ENCODE measurements at places on chromosomes 11 and 22. TPM values are rescaled to one million over a fixed set of nuclear protein-coding genes. Genes with fewer than 3 reads are reported as not detected.

- no peak overlapping the region for H3K27ac ChIP-seq
- no peaks in the 10 kb centered on the region for H3K36me3 ChIP-seq
- H3K27me3 ChIP-seq = no peaks in the 10 kb centered on the region
- H3K4me3 ChIP-seq = no peak overlapping the region
- H3K4me1 ChIP-seq = no peaks in the 10 kb centered on the region
Measured at GRCh38 chr11:59254286-59254685, 41.6 kb upstream of the MPEG1 start.

DNA sequence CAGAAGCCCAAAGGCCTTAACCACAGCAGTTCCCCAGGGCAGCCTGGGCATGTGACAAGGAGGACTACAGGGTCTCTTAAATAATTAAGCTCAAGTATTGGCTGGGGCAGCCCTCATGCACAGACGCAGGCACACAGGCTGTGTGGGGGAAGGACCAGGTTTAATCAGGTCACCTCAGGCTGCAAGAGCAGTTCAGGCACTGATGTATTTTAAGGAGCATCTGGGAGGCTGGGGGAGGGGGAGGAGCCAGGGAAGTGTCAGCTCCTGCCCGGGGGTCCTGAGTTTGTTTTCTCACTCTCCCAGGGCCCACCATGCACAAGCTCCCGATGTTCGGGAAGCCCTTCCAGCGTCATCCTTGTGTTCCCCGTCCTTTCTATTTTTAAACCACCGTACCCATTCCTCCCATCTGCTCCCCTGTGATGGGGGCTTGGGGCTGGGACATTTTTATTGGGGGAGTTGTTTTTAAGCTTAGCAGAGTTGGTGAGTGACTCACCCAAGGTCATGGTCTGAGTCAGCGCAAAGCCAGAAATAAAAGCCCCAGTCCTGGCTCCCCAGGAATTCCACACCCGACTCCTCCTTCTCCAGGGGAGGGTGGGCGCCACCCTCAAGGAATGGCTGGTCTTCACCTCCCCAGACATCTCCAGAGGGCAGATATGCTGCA, 2.4 kb downstream of the CSDC2 start:
- H3K4me1 ChIP-seq = no peaks in the 10 kb centered on the region
- no peaks in the 10 kb centered on the region for H3K36me3 ChIP-seq
- no peaks in the 10 kb centered on the region for H3K27me3 ChIP-seq
- peak overlapping the region; percentile 60 for H3K4me3 ChIP-seq

GRCh38 chr22:27985323-27986275, 66.5 kb upstream of the PITPNB start:
- DNase-seq = no peak
- no peak overlapping the region for H3K4me3 ChIP-seq
- H3K27me3 ChIP-seq = no peaks in the 10 kb centered on the region
- H3K27ac ChIP-seq = no peak overlapping the region
- no peaks in the 10 kb centered on the region for H3K4me1 ChIP-seq

DNA sequence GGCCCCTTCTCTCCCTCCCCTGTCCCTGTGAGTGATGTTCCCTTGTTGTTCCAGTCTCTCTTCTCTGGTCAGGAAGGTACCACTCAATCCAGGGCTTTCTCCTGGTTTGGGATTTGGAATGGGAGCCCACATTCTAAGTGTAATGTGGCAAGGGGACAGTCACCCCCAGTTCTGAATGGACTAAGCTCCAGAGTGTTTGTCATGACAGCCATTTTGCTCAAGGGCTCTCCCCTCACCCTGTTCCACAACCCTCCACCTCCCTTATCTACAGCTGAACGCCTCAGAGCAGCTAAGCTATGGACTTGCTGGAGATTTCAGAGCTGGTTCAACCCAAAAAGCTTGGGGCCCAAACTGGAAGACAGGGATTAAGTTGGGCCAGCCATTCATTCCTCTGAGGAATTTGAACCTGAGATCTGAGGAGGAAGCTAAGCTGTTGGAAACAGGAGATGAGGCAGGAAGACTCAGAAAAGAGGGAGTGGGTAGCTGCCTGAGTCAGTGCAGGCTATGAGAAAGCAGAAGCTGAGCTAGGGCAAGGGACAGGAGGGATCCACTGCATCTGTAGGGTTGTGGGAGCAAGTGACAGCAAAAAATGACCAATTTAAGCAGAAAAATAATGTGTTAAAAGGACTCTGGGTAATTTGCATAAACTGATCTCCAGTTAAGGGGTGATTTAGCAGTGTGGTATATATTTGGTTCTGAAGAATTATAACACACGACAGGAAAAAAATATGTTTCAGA, 22.9 kb upstream of the FCHSD2 start:
- H3K4me3 ChIP-seq = no peak overlapping the region
- no peak overlapping the region for H3K27ac ChIP-seq
- H3K36me3 ChIP-seq = no peaks in the 10 kb centered on the region
- DNase-seq = no peak
- H3K27me3 ChIP-seq = no peaks in the 10 kb centered on the region

DNA sequence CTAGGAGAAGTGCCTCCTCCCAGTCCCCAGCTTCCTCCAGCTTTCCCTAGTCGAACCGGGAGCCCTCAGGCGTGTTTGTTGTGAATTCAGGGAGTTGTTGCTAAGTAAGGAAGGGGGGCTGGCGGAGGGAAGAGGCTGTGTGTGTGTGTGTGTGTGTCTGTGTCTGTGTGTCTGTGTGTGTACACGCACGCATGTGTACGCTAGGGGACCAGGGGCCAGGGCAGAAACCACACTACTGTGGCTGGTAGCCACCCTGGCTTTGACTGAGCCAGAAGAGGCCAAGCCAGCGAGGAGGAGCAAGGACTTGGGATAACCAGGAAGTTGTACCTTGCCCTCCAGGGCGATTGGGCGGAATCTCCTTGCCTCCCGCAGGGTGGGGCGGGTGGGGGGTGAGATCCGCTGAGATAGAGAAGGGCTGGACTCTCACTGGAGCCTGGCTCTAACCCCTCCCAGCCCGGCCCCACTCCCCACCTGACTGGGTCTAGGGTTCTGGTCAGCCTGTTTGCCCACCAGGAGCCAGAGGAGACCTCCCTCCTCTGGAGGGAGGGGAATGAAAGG, 7.5 kb downstream of the BCL9L start:
- peak; percentile 87 for DNase-seq
- H3K4me3 ChIP-seq = peak overlapping the region; percentile 22
- H3K4me1 ChIP-seq = peaks cover 26% of the 10 kb centered on the region
- H3K27me3 ChIP-seq = no peaks in the 10 kb centered on the region

Gene FDXACB1
- total RNA-seq = 7.4 TPM

Gene TMEM191B
- not detected for total RNA-seq

Gene ADM2
- total RNA-seq = 0.14 TPM

DNA sequence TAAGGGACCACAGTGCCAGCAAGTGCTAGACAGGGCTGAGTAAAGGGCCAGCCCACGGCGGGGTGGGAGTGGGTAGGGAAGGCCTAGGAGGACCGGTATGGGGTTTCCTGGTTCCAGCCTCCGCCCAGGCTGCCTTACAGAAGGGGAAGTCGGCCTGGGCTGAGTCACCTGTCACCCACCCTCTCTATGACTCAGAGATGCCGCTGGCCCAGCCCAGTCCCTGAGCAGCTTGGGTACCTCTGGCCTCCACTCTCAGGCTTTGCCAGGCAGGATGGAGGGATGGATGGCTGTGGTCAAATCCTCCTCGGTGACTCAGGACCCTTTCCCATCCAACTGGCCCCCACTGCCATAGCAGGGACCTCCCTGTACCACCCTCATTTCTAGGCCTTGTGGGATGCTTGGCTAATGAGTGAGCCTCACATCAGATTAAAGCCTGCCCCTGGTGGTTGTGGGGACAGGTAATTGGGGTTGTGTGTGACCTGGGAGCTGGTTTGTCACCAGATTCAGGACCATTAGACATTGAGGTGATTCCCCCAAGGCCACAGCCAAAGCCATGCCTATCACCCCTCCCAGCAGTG, 13.9 kb downstream of the SLC35E4 start:
- H3K4me3 ChIP-seq = no peak overlapping the region
- H3K36me3 ChIP-seq = no peaks in the 10 kb centered on the region
- no peak overlapping the region for H3K27ac ChIP-seq
- no peaks in the 10 kb centered on the region for H3K27me3 ChIP-seq
- peak; percentile 25 for DNase-seq

GRCh38 chr11:73216465-73216864, 1.6 kb upstream of the P2RY2 start:
- H3K4me1 ChIP-seq = peaks cover 11% of the 10 kb centered on the region
- no peaks in the 10 kb centered on the region for H3K36me3 ChIP-seq
- no peak overlapping the region for H3K27ac ChIP-seq
- no peak overlapping the region for H3K4me3 ChIP-seq

Gene OR10D3
- total RNA-seq = not detected

- no peak for DNase-seq
- H3K36me3 ChIP-seq = no peaks in the 10 kb centered on the region
- H3K4me1 ChIP-seq = no peaks in the 10 kb centered on the region
- no peak overlapping the region for H3K4me3 ChIP-seq
- H3K27ac ChIP-seq = no peak overlapping the region
- H3K27me3 ChIP-seq = no peaks in the 10 kb centered on the region
Measured at GRCh38 chr11:130295657-130296056, 19.1 kb downstream of the ZBTB44 start.

DNA sequence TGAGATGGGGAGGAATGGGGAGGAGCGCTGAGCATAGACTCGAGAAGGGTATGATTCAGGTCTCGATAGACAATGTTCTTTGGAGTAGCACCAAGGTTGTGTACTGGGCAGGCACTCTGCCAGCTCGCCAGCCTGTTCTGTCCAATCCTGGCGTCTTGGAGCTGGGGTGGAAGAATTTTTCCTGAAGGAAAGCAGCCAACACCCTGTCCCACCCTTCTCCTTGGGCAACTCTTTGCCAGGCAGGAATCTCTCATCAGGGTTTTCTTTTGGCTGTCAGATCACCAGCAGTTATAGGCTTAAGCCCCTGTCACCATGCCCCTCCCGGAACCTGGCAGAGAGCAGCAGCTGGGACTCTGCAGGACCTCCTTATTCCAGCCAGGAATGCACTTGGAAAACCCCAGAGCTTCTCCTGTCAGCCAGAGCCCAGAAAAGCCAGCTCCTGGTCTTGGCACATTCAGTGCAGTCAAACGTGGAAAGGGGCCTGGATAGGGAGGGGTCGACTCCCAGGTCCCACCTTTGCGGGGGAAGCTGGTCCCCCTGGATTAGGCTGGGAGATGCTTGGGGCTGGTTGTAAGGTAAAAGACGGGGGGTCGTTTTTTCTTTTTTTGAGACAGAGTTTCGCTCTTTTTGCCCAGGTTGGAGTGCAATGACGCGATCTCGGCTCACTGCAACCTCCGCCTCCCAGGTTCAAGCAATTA, 14.4 kb upstream of the SPTBN2 start:
- no peak overlapping the region for H3K27ac ChIP-seq
- H3K4me3 ChIP-seq = no peak overlapping the region
- no peak for DNase-seq
- H3K4me1 ChIP-seq = no peaks in the 10 kb centered on the region

DNA sequence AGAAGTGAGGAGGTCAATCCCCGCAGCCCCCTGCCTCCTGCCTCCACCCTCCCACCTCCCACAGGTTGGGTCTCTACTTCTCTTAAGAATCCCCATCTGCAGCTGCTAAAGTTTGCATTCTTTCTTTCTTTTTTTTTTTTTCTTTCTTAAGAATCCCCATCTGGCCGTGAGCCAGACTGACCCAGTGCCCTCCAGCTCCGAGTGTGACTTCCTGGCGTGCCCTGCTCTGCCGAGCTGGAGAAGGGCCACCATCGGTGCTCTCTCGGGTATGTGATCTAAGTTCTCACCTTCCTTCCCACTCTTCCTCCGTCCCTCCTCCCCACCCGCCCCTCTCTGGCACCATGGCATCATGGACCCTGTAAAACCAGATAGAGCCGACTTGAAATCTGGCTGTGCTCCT, 66.7 kb upstream of the LMO1 start:
- no peaks in the 10 kb centered on the region for H3K36me3 ChIP-seq
- H3K27ac ChIP-seq = no peak overlapping the region
- no peaks in the 10 kb centered on the region for H3K27me3 ChIP-seq
- no peak overlapping the region for H3K4me3 ChIP-seq

DNA sequence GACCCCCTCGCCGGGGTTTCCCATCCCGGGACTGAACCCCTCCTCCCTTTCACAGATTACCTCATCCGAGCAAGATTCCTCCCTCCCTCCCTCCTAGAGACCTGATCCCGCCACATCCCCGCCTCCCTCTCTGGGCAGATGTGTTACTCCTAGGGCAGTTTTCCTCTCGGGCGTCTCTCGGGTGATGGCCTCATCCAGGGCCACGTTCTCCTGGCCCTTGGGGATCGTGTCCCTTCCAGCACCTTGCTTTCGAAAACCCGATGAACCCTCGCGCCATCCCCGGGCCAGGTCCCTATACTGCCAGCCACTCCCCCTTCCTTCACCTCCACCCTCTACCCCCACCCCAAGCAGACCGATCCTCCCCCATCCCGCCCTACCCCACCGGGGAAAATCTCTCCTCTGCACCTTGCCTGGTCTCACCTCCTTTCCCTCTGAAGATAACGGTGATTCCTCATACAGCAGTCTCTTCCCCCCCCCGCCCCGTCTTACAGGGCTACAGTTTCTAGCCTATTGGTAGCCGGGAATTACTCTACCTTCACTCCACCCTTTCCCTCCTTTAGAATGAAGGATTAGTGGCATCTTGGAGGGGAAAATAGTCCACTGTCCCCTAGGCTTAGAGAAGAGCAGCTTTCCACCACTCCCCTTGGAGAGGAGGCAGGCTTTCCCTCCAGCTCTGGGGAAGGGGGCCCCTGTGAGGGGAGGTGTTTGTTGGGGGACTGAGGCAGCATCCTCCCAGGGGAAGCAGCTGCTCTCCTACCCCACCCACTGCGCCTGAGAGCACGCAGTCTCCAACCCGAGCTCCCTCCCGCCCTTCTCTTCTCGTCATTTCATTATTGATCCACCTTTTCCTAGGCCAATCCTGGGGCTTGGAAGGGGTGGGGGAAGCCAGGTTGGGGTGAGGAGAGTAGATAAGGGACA, 1.2 kb downstream of the KMT2A start:
- DNase-seq = peak; percentile 69
- H3K36me3 ChIP-seq = no peaks in the 10 kb centered on the region
- no peaks in the 10 kb centered on the region for H3K27me3 ChIP-seq
- no peaks in the 10 kb centered on the region for H3K4me1 ChIP-seq

DNA sequence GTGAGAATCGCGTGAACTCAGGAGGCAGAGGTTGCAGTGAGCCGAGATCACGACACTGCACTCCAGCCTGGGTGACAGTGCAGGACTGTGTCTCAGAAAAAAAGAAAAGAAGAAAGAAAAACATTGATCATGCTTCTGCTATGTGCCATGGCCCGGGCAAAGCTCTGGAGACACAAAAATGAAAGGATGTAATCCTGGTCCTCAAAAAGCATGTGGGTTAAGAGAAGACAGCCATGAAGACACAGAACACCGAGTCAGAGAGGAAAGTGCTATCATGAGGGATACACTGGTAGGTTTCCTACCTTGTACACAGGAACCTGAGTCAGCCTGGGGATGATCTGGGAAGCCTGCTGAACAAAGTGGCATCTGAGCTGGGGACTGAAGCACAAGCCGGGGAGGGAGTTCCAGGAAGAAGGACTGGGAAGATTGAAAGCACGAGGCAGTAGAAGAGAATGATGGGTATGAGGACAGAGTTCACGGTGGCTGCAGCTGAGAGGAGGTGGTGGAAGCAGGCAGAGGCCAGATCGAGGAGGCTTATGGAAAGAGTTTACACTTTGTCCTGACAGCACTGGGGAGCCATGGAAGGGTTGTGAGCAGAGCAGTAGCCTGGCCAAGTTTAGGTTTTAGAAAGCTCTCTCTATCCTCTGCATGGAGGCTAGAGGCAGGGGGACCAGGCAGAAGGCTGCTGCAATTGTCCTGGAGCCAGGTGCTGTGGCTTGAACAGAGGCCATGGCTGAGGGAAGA, 9.9 kb upstream of the MAFF start:
- H3K4me3 ChIP-seq = no peak overlapping the region
- no peaks in the 10 kb centered on the region for H3K27me3 ChIP-seq
- no peaks in the 10 kb centered on the region for H3K4me1 ChIP-seq
